ENCODE measurements at places on chromosomes 13 and 19. TPM values are rescaled to one million over a fixed set of nuclear protein-coding genes. Genes with fewer than 3 reads are reported as not detected.

DNA sequence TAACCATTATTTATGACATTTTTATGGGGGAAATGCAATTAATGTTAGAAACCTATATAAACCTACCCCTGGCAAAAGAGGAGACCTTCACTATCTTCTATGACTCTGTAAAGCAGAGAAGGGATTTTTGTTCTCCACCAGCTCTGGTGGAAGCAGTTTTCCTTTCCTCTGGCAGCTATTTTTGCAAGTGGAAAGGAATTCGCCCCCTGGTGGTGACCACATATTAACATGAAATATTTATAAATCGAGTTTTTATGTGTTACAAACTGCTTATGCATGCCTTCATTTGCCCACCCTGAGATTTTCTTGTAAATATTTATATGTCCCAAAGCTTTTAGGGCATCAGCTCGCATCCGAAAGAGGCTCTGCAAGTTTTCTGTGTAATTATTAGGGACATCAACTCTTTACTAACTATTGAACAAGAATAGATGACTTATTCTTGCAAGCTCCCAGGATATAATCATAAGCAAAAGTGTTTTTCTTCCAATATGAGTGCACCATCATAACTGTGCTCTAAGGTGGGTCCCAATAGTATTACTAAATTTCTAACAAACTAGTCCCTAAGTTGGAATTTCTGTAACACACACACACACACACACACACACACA, 62.4 kb downstream of the SERTM1 start:
- no peak for DNase-seq

KLK11 gene
- not detected for polyA plus RNA-seq

GRCh38 chr13:64928696-64929499, 2301.2 kb downstream of the PCDH9 start:
- peak; percentile 57 for DNase-seq

- DNase-seq, result no peak
Measured at GRCh38 chr19:6906559-6907060, 19.2 kb downstream of the ADGRE1 start.

DNA sequence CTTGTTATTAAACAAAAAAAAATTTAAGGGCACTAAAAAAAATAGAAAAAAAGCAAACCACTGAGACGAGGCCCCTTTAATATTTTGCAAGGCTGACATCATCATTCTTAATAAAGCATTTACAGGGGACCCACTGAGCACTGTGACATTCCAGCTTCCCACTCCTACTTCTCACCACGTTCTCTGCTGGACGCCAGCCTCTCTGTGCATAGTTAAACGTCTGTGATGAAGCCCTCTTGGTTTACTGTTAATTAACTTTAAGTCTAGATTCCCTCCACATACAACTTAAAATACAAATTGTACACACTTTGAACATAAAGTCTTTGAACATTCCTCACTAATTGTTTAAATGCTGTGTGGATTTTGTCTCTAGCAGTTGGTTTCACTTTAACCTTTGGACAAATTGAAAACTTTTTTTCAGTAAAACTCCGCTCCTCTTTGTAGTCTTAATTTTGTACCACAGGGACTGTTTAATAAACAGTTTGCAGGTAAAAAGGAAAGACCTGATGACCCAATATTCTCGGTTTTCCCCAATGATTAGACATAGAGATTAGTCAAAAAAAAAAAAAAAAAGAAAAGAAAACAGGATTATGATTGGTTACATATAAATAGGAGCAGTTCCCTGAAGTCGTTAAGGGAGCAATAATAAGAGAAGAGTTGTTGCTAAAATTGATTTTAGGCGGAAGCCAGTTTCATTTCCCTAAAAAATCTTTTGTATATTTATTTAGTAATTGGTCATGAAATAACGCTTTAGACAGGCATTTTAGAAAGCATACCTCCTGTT, 219.8 kb downstream of the MZT1 start:
- DNase-seq, result no peak

GIPC3 gene
- 0.36 TPM for polyA plus RNA-seq

TMC4 gene
- polyA plus RNA-seq, result 0.54 TPM

DNA sequence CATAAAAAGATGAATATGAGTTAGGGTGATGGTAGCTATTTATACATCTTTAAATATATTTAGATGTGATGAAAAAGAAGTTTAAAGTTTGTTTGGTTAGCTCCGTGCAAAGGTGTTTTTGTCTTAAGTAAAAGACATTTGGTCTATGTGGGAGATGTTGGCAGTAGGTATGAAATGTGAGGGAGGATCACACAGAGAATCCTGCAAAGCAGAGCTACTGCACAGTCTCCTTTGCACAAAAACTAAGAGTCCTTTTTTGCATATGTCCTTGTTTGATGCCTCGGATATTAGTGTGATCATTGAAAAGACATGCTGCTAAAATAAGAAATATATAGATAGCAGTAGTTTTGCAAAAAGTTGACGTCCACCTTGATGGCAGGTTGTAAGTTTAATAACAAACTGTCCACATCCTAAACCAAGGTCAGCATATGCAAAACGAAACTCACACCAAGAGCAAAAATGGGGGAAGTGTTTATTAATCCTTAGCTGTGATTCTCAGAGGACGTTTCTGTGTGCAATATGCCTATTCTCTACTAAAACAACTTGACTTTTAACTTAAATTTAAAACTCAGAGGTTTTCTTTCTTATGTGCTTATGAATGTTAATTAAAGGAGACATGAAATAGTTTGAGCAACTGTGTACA, 870.1 kb downstream of the PCDH9 start:
- DNase-seq, result no peak

DNA sequence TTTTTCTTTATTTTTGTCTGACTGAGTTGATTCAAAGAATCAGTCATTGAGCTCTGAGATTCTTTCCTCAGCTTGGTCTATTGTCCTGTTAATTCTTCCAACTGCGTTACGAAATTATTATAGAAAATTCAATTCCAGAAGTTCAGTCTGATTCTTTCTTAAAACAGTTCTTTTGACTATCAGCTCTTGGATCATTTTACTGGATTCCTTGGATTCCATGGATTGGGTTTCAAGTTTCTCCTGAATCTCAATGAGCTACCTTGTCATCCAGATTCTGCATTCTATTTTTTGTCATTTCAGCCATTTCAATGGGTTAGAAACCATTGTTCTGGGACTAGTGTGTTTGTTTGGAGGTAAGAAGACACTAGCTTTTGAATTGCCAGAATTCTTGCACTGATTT, 169.3 kb downstream of the PCDH20 start:
- DNase-seq, result no peak

- DNase-seq, result no peak
Measured at GRCh38 chr19:48391100-48392005, at the start of gene KDELR1. Gene KDELR1 (minus strand): TSS chr19:48391551. CDS start chr19:48391358, 193 bp downstream.

PLIN4 gene
- polyA plus RNA-seq, result 0.01 TPM

DNA sequence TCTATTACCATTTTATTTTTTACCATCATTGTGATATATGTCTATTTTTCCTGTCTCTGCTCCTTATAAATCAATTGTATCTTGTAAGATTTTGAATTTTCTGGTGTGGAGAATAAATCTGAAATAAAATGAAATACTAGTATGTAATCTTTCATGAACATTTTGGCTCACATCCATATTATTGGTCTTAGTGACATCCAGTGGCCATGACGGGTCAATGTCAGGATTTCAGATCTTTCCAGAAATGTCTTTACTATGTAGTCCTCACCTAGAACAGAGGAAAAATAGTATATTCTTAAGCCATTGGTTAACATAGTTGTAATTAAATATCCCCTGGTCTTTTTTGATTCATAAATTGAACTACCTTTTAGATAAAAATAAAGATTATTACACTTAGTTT, 109.8 kb upstream of the GPC6 start:
- DNase-seq, result no peak

KANK3 gene
- polyA plus RNA-seq, result not detected

DNA sequence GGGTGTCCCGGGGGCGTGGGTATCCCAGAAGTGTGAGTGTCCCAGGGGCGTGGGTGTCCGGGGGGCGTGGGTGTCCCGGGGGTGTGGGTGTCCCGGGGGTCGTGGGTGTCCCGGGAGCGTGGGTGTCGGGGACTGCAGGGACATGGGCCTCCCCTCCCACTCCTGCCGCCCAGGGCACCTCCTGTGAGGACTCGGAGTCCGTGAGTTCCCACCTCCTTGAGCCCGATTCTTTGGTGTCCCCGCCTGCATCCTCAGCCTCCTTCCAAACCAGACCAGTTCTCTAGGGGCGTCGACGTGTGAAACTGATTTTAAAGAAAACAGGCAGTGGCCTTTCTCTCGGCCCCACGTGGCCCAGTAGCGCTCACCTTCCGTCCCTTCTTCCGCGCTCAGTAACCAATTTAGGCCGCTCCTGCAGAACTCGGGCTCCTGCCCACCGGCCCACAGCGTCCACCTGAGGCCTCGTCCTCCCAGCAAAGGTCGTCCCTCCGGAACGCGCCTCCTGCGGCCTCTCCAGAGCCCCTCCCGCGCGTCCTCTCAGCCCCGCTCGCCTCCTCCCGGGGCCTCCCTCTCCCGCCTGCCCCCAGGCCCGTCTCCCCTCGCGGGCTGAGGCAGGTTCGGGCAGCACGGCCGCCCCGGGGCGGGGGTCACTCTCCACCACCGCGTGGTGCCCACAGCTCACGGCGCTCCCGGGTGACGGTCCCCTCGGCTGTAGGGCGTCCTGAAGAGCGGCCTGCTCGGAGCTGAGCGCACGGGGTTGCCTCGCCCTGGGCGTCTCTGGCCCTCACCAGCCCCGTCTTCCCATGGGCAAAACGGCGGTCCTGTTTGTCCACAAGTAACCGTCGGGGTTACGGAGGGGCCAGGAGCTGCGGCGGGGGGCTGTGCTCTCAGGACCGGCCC, 3.8 kb downstream of the F7 start:
- DNase-seq, result no peak

DNA sequence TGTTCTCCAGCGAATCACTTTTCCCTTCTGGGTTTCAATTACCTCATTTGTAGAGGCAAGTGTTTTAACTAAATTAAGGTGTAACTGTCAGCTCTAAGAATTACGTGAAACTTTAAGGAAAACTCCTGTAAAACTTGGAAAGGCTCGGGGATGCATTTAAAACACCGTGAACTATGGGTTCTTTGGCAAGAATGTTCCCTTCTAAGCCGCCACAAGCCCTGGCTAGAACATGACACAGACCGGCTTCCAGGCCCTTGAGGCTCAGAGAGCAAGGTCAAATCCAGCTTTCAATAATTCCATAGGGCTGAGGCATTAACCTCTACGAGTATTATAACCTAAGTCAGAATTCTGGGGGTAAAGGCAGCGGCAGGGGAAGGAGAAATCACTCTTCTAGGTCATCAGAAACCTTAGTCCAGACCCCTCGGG, 685 bp downstream of the VWA8 start:
- no peak for DNase-seq

GRCh38 chr13:113337556-113337955, 26.4 kb downstream of the GRTP1 start:
- no peak for DNase-seq

DNA sequence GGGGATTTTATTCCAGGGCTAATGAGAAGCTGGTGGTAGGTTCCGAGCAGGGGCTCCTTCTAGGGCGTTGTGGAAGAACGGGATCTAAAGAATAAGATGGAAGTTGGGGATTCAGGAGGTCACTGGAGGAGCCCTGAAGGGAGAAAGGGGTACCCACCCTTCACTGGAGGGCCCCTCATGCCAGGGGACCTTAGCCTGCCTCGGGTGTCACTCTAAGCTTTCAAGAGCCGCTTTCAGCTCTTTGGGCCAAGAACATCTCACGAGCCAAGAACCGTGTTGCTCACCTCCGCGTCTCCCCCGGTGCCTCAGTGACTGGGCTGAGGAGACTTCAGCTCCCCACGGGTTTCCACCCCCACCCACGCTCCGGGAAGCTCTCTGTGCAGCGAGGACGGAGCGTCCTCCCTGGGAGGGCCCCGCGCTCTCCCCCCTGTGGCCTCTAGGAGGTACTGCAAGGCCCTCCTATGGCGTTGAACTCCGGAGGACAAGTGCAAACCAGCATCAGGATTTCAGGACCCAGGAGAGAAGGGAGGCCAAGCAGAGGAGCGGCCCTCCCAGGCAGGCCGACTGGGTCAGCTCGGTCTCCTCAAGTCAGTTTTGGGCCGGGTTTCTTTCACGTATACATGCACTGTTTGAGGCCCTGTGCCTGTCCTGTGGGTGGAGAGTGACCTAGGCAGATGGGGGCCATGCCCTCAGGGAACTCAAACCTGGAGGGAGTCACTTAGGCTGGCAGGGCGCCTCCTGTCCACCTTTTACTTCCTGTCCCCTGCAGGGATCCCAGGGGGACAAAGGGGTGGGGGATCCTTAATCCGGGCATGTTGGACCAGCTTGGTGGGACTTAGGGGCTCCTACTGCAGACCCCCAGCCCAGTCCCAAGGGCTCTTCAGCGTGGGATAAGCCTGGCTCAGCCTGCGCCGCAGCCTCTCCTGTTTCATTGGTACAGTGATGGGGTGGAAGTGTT, 5.1 kb upstream of the KRTDAP start:
- DNase-seq, result no peak

RAP2A gene
- polyA plus RNA-seq, result 8.3 TPM

KLC3 gene
- not detected for polyA plus RNA-seq

DNA sequence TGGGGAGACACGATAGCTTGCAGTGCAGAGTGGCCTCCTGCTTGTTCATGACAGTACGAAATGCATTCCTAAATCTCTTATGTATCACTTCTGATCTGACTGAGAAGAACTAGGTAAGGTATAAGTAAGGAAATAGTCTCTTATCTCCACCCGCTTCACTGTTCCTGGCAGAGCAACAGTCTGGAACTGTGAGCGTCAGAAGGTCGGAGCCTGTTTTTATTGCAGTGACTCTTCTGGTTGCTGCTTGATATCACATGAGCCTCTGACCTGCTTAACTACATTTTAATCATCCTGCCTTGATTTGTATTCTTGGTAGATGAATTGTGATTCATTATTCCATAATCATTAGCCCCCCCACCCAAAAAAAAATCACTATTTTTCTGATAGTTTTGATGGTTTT, 69.0 kb downstream of the COL4A2 start:
- no peak for DNase-seq

DNA sequence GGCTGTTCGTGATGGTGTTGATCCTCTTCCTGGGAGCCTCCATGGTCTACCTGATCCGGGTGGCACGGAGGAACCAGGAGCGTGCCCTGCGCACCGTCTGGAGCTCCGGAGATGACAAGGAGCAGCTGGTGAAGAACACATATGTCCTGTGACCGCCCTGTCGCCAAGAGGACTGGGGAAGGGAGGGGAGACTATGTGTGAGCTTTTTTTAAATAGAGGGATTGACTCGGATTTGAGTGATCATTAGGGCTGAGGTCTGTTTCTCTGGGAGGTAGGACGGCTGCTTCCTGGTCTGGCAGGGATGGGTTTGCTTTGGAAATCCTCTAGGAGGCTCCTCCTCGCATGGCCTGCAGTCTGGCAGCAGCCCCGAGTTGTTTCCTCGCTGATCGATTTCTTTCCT, 12.2 kb upstream of the C19orf33 start:
- DNase-seq, result no peak

DNA sequence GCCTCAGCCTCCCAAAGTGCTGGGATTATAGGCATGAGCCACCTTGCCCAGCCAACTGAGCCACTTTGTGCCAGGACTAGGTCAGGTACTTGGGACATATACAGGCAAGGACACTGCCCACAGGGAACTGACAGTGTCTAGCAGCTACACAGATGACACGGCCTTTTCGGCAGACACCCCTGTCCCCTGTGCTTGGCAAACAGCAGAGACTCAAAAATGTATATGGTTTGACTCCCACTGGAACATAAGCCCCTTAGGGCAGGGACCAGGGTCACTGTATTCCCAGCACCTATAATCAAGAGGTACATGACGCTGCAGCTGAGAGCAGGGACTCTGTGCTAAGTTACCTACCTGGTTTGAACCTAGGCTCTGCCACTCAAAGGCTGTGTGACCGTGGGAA, 16.8 kb downstream of the ABCC4 start:
- no peak for DNase-seq

NLRP7 gene
- polyA plus RNA-seq, result not detected
